Glutamatergic neuron (in vitro differentiated cells): ENCODE measurements at places on chromosomes 5 and 9. TPM values are rescaled to one million over a fixed set of nuclear protein-coding genes. Genes with fewer than 3 reads are reported as not detected.

GRCh38 chr9:91572044-91572443 is 148.4 kb upstream of the NFIL3 start:
- no peak overlapping the region for H3K27ac ChIP-seq
- H3K4me1 ChIP-seq = peaks cover 5% of the 10 kb centered on the region
- H3K27me3 ChIP-seq = no peaks in the 10 kb centered on the region

The LHX2 gene
- total RNA-seq = 6.7 TPM

DNA sequence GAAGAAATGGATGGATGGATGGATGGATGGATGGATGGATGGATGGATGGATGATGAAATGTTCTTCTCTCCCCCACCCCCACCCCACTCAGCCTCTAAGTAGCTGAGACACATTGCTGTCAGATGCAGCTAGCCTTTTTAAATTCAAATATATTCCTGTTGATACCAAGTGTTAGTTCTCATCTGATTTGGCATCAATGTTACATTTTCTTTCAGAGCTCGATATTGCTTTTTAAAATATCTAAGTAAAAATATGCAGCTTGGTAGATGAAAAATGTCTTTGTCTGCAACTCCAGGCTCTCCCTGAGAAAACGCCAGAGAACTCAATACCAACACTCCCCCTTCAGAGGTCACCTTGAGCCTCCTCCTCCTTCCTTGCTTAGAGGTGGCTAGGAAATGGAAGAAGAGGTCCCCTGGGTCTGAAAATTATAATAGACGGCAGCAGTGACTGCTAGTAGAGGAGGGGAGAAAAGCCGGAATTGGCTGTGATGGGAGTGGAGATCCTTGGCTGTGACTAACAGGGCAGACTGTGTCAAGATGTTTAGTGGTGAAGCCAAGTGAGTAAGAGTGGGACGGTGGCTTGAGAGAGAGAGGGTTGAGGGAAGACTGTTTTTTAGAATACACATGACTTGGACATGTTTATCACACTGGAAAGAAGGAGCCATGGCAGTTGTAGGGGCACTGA is 156.0 kb downstream of the ZNF462 start:
- H3K4me3 ChIP-seq = no peak overlapping the region
- DNase-seq = no peak
- H3K4me1 ChIP-seq = peaks cover 4% of the 10 kb centered on the region

DNA sequence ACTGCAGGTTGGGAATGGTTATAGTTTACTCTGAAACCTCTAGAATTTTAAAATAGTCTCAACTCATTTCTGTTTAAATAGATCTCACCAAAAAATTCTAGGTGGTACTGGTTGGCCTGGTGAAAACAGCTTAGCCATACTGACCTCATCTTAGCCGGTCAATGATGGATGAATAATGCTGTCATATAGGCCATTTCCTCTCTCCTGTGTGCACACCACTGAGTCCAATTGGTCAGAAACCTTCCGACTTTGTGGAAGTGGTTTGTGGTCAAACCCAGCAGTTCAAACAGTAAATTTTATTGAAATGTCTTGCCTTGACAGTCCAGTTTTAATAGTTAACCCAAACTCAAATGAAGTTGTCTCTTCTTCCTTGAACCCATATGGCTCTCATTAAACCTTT is 98.6 kb downstream of the GIN1 start:
- H3K4me3 ChIP-seq = no peak overlapping the region
- no peaks in the 10 kb centered on the region for H3K36me3 ChIP-seq
- H3K4me1 ChIP-seq = no peaks in the 10 kb centered on the region

GRCh38 chr9:94921092-94921471 is 194.6 kb downstream of the AOPEP start:
- peaks cover 25% of the 10 kb centered on the region for H3K4me1 ChIP-seq
- no peak overlapping the region for H3K27ac ChIP-seq
- DNase-seq = no peak
- H3K27me3 ChIP-seq = peaks cover 10% of the 10 kb centered on the region

GRCh38 chr9:114655689-114656088 is 1.9 kb downstream of the TEX53 start:
- H3K27me3 ChIP-seq = peaks cover 1% of the 10 kb centered on the region
- H3K4me1 ChIP-seq = no peaks in the 10 kb centered on the region
- H3K4me3 ChIP-seq = no peak overlapping the region
- DNase-seq = no peak
- no peak overlapping the region for H3K27ac ChIP-seq
- H3K36me3 ChIP-seq = no peaks in the 10 kb centered on the region

DNA sequence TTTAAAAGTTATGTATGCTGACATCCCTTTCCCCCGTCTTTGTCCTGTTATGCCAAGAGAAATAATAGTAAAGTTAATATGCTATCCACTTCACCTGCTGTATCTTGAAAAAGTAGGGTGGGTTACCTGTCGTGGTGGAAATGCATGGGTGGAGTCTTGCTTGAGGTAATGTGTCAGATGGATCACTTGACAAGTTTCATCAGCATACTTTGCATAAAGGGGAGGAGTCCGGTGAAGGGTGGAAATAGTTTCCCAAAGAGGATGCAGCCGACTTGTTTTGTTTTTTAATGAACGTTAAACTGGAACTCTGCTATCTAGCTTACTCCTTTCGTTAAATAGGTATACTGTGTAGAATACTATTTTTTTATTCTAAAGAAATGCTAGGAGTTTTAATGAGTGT is 9.0 kb upstream of the DMRT3 start:
- H3K27ac ChIP-seq = peak overlapping the region; percentile 39
- peaks cover 22% of the 10 kb centered on the region for H3K27me3 ChIP-seq
- peaks cover 4% of the 10 kb centered on the region for H3K36me3 ChIP-seq
- no peak for DNase-seq

- H3K36me3 ChIP-seq = no peaks in the 10 kb centered on the region
- no peak overlapping the region for H3K27ac ChIP-seq
- peaks cover 4% of the 10 kb centered on the region for H3K27me3 ChIP-seq
- H3K4me3 ChIP-seq = no peak overlapping the region
- no peaks in the 10 kb centered on the region for H3K4me1 ChIP-seq
Observed at GRCh38 chr9:21528123-21528808, 46.2 kb upstream of the IFNE start.

GRCh38 chr9:8800196-8800595 is 1000.6 kb upstream of the DMAC1 start:
- no peak overlapping the region for H3K4me3 ChIP-seq
- no peaks in the 10 kb centered on the region for H3K27me3 ChIP-seq
- no peaks in the 10 kb centered on the region for H3K36me3 ChIP-seq
- no peak overlapping the region for H3K27ac ChIP-seq

DNA sequence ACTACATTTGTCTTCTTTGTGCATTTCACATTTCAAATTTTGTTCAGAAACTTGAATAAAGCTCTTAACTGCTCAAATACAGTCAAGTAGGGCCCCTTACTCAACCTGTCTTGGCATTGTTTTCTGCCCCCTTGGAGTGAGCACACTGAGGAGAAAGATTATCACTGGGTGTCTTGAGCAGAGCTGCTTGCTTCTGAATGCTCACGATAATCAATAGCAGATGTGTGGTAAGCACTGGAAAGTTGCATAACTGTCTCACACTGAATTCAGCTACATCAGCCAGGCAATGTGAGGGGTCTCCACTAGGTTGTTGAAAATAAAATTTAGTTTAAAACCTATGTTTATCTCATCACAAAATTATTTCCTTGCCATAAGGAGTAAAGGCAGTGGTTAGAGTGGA is 7.8 kb upstream of the TNFAIP8 start:
- no peaks in the 10 kb centered on the region for H3K36me3 ChIP-seq
- no peak overlapping the region for H3K4me3 ChIP-seq
- DNase-seq = no peak
- H3K27ac ChIP-seq = no peak overlapping the region
- H3K27me3 ChIP-seq = no peaks in the 10 kb centered on the region

The NNT gene
- total RNA-seq = 152 TPM

DNA sequence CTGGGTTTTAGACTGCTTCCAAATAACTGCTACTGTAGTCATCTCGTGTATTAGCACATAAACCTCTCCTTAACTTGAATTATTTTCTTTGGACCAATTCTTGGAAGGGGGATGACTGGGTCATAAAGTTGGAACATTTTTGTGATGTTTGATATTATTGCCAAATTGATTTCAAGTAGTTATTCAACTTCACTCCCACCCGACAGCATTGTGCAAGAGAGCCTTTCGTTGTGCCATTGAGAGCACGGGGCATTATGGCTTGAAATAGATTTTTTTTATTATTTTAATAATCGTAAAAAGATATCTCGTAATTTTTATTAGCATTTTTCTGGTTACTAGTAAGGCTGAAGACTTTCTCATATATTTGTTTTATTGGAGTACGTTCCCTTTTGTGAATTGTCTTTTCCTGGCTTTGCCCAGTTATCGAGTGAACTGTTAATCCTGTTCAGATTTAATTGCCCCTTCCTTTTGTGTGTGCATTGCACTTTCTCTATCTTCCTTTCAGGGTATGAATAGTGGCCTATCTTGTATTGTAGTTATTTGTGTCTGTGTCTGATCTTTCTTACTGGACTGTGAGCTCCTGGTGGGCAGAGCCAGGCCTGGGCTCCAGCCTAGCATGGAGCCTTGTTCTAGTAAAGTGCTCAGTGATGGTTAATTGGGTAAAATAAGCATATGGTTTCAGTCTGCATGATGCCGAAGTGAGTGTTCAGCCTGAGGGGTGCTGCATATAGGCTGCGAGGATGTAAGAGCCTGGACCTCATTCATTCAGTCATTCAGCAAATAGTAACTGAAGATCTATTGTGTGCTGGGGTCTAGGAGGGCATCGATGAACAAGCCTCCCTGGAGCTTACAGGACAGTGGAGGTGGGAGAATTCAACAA is 93.5 kb upstream of the SHB start:
- no peaks in the 10 kb centered on the region for H3K36me3 ChIP-seq
- no peak overlapping the region for H3K4me3 ChIP-seq
- H3K27ac ChIP-seq = no peak overlapping the region
- H3K4me1 ChIP-seq = peaks cover 2% of the 10 kb centered on the region
- no peak for DNase-seq

DNA sequence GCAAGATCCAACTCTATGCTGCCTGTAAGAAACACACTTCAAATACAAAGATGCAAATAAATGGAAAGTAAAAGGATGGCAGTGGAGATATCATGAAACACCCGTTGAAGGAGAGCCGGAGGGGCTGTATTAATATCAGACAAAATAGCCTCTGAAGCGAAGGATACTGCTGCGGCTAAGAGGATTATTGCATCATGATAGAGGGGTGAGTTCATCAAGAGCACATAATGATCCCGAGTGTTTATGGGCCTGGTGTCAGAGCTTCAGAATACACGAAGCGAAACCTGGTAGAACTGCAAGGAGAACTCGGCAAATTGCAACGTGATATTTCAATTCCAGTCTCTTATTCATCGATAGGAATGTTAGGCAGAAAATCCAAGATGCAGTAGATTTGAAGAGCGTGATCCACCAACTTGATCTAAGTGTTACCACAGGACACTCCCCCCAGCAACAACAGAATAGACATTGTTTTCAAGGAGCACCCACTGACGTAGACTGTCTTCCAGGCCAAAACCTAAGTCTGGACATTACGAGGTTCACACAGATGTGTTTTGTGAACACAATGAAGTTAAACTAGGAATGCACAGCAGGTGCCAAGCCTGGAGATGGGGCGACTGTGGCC is 27.7 kb upstream of the QSOX2 start:
- no peak overlapping the region for H3K4me3 ChIP-seq
- peaks cover 9% of the 10 kb centered on the region for H3K27me3 ChIP-seq
- DNase-seq = no peak
- H3K4me1 ChIP-seq = peaks cover 8% of the 10 kb centered on the region

- peaks cover 7% of the 10 kb centered on the region for H3K27me3 ChIP-seq
- H3K36me3 ChIP-seq = no peaks in the 10 kb centered on the region
- no peaks in the 10 kb centered on the region for H3K4me1 ChIP-seq
- no peak for DNase-seq
Observed at GRCh38 chr5:151052836-151053235, 28.0 kb downstream of the TNIP1 start.

- H3K27ac ChIP-seq = no peak overlapping the region
- H3K4me1 ChIP-seq = no peaks in the 10 kb centered on the region
- no peaks in the 10 kb centered on the region for H3K36me3 ChIP-seq
Observed at GRCh38 chr9:109568568-109569210, 70.6 kb upstream of the PTPN3 start.

DNA sequence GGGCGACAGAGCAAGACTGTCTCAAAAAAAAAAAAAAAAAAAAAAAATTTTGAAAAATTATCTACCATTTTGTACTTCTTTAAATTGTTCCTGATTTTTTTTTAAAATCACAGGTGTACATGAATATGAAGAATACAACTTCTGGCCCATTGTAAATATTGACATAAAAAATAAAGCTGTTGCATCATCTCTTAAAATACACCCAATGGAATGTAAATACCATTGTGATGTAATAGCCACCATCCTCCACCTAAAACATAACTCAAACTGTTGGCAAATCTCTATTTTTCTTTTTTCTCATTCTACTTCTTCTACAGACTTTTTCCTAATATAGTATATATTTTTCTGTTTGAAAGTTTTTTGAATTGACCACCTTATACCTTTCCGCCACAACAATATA is 61.0 kb upstream of the TEX48 start:
- H3K36me3 ChIP-seq = no peaks in the 10 kb centered on the region
- H3K4me1 ChIP-seq = no peaks in the 10 kb centered on the region
- no peaks in the 10 kb centered on the region for H3K27me3 ChIP-seq
- DNase-seq = no peak
- H3K4me3 ChIP-seq = no peak overlapping the region

DNA sequence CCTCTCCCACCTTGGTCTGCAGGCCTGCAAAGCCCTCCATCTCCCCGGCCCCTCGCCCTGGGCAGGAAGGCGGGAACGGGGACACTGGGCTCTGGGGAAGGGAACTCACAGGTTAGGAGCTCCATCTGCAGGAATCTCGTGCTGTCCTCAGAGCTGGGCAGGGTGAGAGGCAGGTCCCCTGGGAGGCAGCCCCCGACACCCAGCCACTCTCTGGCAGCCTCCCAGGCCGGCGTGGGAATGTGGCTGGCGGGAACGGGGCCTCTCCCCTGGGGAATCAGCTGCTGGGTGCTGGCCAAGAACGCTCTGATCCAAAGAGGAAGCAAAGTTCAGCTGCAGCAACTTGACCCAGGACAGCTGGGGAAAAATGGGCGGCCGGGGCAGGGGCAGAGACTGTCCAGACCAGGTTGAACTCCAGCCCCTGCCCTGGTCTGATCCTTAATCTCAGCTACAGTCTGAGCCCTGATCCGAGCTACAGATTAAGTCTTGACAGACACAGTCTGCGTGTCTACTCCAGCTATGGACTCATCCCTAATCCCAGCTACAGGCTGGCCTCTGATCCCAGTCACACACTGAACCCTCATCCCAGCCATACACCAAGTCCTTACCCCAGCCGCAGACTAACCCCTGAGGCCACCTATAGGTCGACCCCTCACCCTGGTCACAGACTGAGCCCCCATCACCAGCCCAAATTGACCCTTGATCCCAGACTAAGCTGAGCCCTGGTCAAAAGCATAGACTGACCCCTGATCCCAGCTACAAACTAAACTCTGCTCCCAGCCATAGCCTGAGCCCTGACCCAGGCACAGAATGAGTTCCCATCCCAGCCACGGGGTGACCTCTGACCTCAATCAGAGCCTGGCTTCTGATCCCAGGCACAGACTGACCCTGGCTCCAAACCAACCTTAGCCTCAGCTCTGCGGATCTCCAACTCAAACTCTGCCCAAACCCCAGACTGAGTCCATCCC is 37.3 kb upstream of the EGFL7 start:
- no peak overlapping the region for H3K4me3 ChIP-seq
- no peak overlapping the region for H3K27ac ChIP-seq
- peaks cover 12% of the 10 kb centered on the region for H3K4me1 ChIP-seq

- peak overlapping the region; percentile 96 for H3K27ac ChIP-seq
- H3K4me1 ChIP-seq = peaks cover 4% of the 10 kb centered on the region
- H3K27me3 ChIP-seq = peaks cover 10% of the 10 kb centered on the region
- peak; percentile 61 for DNase-seq
- peak overlapping the region; percentile 99 for H3K4me3 ChIP-seq
- no peaks in the 10 kb centered on the region for H3K36me3 ChIP-seq
Observed at GRCh38 chr9:74951725-74952151, 974 bp downstream of the C9orf40 start.
